Psoas muscle (tissue), 8 donors: ENCODE measurements at places on chromosomes 3 and 15. TPM values are rescaled to one million over a fixed set of nuclear protein-coding genes. Genes with fewer than 3 reads are reported as not detected.

The FSTL1 gene
- 52.1 TPM for total RNA-seq

The A4GNT gene
- not detected for total RNA-seq

The FGD5 gene
- 6.4 TPM for total RNA-seq

The IMPG2 gene
- 0.51 TPM for total RNA-seq

The EXD1 gene
- not detected for total RNA-seq

The CHRNB4 gene
- not detected for total RNA-seq

The CHRNA3 gene
- total RNA-seq, result 0.17 TPM

The AADACL2 gene
- total RNA-seq, result not detected

The LSAMP gene
- not detected for total RNA-seq

The TRH gene
- total RNA-seq, result not detected

The GOLGA6D gene
- total RNA-seq, result not detected

The ITIH3 gene
- not detected for total RNA-seq

The KCNMB3 gene
- 0.46 TPM for total RNA-seq

The SV2B gene
- 2.1 TPM for total RNA-seq

The GRK7 gene
- total RNA-seq, result 0.16 TPM

The LRRN1 gene
- total RNA-seq, result 8.3 TPM

The SPINK8 gene
- total RNA-seq, result not detected

The MOBP gene
- not detected for total RNA-seq

The MELTF gene
- 0.57 TPM for total RNA-seq

The KBTBD13 gene
- 5.7 TPM for total RNA-seq

The CFAP100 gene
- not detected for total RNA-seq

The RTP3 gene
- total RNA-seq, result not detected

The ACKR4 gene
- total RNA-seq, result 0.12 TPM

The APOD gene
- total RNA-seq, result 468 TPM

The SH3GL3 gene
- total RNA-seq, result not detected

The IGSF11 gene
- 4.5 TPM for total RNA-seq

The GPR15 gene
- total RNA-seq, result not detected

The RPUSD3 gene
- 39.7 TPM for total RNA-seq

The LTF gene
- 3.8 TPM for total RNA-seq
